ENCODE measurements at places on chromosomes 4 and X. TPM values are rescaled to one million over a fixed set of nuclear protein-coding genes. Genes with fewer than 3 reads are reported as not detected.

Gene PF4V1
- not detected for total RNA-seq

- no peaks in the 10 kb centered on the region for H3K36me3 ChIP-seq
- H3K27ac ChIP-seq, result no peak overlapping the region
- H3K4me1 ChIP-seq, result no peaks in the 10 kb centered on the region
- no peaks in the 10 kb centered on the region for H3K27me3 ChIP-seq
- no peak for DNase-seq
- no peak overlapping the region for H3K4me3 ChIP-seq
Measured at GRCh38 chr4:45910511-45910910, 213.3 kb downstream of the GABRG1 start.

DNA sequence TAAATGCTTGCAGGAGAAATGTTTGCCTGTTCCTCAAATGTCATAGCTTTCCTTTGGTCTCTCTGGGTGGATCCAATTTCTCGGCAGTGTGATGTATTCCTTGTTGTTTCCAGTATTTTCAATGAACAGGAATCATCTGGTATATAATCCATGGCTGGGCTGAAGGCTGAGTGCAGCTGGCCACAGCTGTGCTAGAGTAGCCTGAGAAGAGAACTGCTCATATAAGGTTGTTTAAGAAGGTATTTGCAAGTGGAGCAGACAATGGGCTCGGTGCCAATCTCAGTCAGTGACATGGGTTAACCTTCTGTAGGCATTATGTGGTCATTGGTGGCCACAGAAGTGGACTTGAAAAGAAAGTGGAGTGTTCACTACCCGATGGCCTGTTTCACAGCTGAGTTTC, 390.3 kb downstream of the SPRY1 start:
- H3K4me1 ChIP-seq, result no peaks in the 10 kb centered on the region
- H3K27ac ChIP-seq, result no peak overlapping the region
- H3K4me3 ChIP-seq, result no peak overlapping the region
- H3K36me3 ChIP-seq, result no peaks in the 10 kb centered on the region
- no peaks in the 10 kb centered on the region for H3K27me3 ChIP-seq

- no peaks in the 10 kb centered on the region for H3K27me3 ChIP-seq
- H3K36me3 ChIP-seq, result peaks cover 5% of the 10 kb centered on the region
- no peaks in the 10 kb centered on the region for H3K4me1 ChIP-seq
- no peak overlapping the region for H3K27ac ChIP-seq
Measured at GRCh38 chr4:118798658-118799057, 37.3 kb downstream of the SEC24D start.

DNA sequence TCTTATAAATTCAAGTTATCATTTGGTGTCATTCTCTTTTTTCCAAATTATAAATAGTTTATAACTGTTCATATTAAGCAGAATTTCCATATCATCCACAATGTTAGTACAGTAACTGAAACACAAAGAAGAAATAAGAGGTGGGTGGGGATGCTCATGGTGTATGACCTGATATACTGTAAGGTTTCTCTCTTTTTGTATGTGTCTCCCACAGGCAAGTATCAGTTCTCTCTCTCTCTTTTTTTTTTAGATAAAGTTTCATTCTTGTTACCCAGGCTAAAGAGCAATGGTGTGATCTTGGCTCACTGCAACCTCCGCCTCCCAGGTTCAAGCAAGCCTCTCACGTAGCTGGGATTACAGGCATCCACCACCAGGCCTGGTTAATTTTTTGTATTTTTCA, 43.7 kb upstream of the UGT2A3 start:
- no peaks in the 10 kb centered on the region for H3K4me1 ChIP-seq
- no peaks in the 10 kb centered on the region for H3K27me3 ChIP-seq
- DNase-seq, result no peak
- H3K36me3 ChIP-seq, result no peaks in the 10 kb centered on the region
- H3K27ac ChIP-seq, result no peak overlapping the region

Measured in T-cell (primary cell).